ENCODE measurements at places on chromosomes 5 and 9.

DNA sequence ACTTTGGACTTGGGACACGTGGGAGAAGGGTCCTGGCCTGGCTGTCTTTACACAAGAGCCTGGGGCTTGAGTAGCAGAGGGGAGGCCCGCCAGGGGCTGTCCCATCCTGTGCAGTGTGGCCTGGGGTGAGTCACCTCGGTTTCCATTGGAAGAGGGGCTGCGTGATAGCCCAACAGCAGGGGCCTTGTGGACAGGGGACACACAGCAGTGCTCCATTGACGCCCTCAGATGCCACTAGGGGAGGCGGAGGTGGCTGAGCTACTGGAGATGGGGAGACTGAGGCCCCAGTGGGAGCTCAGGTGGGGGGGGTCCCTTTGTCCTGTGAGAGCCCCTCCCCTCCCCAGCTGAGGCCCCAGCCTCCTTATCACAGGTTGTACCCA, 50.0 kb upstream of the RNU6ATAC start:
- no peak for DNase-seq

DNA sequence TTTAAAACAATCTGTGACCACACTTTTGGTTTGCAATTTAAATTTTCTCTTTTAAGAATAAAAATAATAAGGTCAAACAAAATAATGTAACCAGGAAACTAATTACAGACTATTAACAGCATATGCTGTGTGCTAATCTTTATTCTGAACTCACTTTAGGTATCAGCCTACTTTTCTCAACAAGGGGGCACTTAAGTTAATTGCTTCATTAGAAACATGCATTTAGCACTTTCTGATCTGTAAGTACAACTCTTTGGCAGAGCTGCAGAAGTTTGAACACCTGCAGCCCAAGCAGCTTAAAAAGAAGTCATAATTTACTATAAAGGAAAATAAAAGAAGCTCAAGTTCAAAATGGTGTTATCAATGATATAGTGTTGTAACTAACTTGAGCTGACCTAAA, 21.7 kb downstream of the XRCC4 start:
- no peak for DNase-seq

- DNase-seq: no peak
Observed at GRCh38 chr5:57750282-57750681, 267.7 kb upstream of the ACTBL2 start.

GRCh38 chr5:1144089-1144488, 32.2 kb upstream of the SLC12A7 start:
- DNase-seq: no peak
